ENCODE measurements at places on chromosomes 4 and X.

DNA sequence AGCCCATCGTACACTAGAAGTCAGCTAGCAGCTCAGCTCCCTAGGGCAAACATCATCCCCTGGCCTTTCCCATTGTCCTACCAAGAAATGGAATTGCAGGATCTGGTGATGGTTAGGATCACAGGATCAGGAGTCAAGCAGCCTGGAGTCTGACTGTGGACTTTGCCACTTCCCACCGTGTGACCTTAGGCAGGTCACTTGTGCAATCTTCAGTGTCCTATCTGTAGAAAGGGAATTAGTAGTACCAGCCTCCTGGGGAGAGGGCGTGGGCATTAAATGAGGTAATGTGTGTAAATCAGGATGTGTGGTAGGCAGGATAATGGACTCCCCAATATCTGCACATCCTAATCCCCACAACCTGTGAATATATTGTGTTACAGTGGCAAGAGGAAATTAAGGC lies 38.6 kb upstream of the APLN start:
- no peak for DNase-seq

GRCh38 chr4:86718152-86718551 lies 124.0 kb downstream of the PTPN13 start:
- no peak for DNase-seq

- no peak for DNase-seq
These were observed 3.1 kb downstream of the MAMLD1 start for GRCh38 chrX:150365990-150366911.

DNA sequence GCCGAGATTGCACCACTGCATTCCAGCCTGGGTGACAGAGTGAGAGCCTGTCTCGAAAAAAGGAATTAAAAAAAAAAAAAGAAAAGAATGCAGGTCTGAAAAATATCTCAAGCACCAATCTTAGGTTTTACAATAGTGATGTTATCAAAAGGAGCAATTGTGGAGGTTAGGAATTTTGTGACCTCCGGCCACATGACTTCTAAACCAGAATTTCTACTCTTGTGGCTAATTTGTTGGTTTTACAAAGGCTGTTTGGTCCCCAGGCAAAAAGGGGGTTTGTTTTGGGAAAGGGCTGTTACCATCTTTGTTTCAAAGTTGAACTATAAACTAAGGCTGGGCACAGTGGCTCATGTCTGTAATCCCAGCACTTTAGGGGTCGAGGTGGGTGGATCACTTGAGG lies 15.4 kb upstream of the ZNF41 start:
- DNase-seq = no peak

GRCh38 chr4:140326395-140326993 lies 47.0 kb upstream of the SCOC start:
- DNase-seq = peak; percentile 47

DNA sequence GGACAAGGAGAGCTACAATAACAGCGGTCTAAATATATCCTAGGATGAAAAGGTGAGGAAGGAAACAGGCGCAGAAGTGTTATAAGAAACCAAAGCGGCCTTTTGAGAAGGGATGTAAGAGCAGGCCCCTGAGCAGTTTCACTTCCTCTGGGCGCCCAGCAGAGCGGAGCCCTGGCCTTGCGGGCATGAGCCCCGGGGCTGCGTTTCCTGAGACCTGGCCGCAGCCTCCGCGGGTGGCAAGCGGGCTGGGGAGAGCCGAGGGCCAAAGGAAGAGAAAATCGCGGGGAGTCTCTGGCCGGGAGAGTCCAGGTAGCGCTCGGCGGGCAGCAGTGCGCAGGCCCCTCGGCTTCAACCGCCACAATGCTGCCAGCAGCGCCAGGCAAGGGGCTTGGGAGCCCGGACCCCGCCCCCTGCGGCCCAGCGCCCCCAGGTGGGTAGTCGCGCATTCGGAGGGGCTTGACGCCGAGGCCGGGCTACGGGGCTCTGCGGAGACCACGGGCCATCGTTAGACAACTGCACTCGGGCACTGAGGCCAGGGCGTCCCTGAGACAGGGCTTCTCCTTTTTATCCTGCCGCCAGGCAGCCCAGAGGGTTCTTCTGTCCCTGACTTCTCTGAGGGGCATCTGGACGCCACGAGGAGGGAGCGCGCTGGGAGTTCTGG lies at the start of gene BANK1:
Gene BANK1 (plus strand): TSS at position 210 of the 661 bp plus-strand sequence. CDS start 151 bp downstream, at position 361.
- DNase-seq = no peak

DNA sequence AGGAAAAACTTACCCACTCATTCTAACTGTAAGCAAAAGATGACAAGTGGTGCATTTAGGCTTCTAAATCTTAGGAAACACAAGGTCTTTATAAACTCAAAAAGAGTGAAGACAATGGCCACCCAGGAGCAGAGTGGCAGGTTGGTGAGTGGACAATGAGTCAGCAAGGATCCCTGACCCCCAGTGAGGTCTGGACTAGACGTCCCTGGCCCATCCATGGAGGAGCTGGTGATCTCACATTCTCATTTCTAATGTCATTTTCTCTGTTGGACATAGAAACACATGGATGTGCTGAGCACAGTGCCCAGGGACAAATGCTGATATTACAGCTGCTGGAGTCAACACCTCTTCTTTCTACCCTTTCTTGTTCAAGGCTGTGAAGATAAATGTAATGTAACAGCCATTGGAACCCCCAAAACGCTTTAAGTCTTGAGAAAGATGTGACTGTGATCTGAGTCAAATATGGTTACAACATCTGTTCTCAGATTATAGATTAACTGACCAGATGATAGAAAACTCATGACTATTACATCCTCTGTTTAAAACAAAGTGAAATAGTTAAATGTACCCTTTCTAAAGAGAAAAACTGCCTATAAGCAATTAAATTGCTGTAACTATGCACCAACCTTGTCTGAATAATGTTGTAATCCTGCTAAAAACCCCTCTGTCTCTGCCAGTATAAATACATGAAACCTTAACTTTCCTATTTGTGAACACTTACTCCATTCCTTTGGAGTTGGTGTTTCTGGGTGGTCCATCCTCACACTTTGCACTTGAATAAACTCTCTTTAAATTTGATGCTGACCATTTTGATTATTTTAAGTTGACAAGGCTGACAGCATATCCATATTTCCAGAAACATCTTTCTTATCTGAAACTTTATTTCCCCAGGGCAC lies 92.7 kb downstream of the USP46 start:
- no peak for DNase-seq

- DNase-seq = no peak
These were observed 13.2 kb upstream of the COX7B2 start for GRCh38 chr4:46922205-46922604.

DNA sequence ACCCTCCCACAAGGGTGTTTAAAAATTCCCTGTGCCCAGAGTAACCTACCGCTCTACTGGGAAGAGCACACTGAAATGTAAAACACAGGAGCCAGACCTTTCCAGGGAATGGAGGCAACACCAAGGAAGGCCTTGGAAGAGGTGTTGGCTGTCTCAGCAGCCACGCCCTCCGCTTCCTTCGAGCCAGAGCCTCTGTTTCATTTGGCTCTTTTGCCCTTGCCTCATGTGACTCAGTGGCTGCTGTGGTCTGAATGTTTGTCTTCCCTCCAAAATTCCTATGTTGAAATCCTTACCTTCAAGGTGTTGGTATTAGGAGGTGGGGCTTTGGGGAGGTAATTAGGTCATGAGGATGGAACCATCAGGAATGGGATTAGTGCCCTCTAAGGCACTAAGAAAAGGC lies 11.3 kb downstream of the SCD5 start:
- DNase-seq = no peak

- no peak for DNase-seq
These were observed 340.2 kb upstream of the DKK2 start for GRCh38 chr4:107376293-107376692.

- DNase-seq = no peak
These were observed 123.6 kb upstream of the LIMCH1 start for GRCh38 chr4:41414412-41414779.

GRCh38 chrX:111372086-111372485 lies 39.9 kb downstream of the DCX start:
- DNase-seq = no peak

- DNase-seq = peak; percentile 12
These were observed 56.6 kb downstream of the LINC00632 start for GRCh38 chrX:140766024-140766611.

DNA sequence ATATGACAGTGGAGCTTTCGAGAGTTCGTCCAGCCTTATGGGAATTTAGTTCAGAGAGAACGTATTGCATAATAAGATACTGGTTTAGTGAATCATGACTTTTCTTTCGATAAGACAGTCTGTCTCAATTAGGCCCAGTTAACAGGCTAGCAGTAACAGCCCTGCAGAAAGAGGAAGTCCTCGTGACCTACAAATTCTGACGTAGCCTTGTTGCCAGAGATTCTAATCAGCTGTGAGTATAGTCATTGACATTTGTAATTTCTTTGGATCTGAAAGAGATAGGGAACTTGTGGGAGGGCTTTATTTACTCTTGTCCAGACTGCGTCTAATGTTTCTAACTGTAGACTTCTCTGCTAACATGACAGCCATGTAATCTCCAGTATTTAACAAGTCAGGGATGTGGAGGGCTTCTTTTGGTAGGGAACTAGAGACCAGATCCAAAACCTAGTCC lies 15.8 kb downstream of the ART3 start:
- peak; percentile 92 for DNase-seq

GRCh38 chrX:53798281-53798680 lies 111.8 kb upstream of the HUWE1 start:
- DNase-seq = no peak

DNA sequence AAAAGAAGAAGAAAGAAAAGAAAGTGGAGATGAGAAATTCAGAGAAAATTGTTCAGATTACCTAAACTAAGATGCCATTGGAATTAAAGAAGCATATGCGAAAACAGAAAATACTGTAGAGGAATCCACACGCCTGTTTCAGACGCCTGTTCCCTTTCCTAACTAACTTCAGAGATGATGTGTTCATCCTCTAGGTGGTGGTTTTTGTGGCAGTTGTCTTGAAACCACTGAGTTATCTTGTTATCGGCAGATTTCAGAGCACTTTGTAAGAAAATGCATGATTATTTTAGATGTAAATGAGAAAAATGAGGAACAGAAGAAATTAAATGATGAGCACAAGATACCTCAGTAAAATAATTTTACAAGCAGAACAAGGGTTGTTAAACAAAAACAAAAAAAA lies 48.3 kb downstream of the FUNDC1 start:
- DNase-seq = no peak

GRCh38 chr4:55892156-55892555 lies 38.7 kb downstream of the EXOC1 start:
- DNase-seq = no peak

DNA sequence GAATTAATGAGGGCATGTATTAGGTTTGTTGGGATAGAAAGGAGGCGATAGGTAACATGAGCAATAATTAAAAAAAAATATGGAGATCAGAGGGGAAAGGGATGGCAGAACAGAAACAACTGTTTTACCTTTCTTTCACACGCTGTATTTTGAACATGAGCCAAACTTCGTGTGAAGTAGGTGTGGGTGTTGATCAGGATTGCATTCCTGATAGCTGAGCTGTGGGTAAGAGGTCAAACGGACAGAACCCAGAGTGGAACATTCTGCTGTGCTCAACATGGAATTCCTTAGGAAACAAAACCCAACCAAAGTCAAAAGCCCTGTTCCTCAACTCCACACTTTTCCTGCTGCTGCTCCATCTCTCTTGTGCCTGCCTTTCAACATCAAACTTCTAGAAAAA lies 162.5 kb upstream of the CASK start:
- no peak for DNase-seq

DNA sequence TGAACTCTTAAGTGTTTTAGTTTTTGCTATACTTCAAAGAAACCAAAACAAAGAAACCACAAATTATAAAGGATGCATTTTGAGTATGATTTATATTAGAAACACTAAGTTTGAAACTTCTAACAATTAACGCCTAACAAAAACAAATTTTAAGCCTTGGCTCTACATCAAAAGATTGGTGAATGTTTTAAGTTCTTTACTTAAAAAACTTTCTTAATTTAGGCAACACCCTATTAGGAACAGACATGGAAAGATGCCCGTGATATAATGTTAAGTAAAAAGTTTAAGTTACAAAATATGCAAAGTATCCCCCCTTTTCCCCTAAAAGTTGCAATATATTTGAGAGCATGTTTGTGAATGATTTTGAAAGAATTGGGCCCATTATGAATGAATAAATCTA lies 21.2 kb downstream of the PROM1 start:
- DNase-seq = no peak

GRCh38 chr4:177967328-177967727 lies 525.1 kb upstream of the AGA start:
- no peak for DNase-seq

DNA sequence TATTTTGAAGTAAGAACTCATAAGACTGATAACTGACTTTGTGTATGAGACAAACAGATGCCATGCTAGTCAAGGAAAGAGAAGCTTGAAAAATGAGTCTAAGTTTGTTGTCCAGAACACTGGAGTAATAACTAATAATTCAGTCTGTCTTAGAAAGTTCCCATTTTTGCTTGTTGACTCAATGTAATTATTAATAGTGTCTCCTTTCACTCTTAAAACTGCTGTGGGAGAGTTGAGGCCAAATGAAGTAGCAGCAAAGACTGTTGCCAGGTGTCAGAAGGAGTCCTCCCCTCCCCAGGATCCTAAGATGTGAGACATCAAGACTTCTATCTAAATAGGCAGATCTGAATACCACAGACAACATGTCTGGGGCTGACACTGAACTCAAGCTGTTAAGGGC lies 20.8 kb upstream of the FAM13A start:
- DNase-seq = no peak

DNA sequence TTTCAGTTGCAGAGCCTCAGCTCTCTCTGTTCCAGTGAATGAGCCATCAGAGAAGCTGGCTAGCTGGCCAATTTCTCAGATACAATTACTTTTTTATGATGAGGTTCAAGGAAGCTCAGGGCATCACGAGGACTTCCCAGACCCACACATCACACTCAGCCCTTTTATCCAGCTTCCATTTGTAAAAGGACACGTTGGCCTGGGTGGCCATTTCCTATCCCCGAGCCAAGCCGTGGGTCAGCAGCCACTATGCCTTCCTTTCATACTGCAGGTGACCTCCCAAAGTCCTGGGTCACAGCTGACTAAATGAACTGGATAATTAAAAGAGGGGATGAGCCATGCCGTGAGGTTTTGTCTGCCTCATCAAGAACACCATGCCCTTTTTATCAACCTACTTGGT lies 236.9 kb upstream of the PPARGC1A start:
- DNase-seq = no peak

DNA sequence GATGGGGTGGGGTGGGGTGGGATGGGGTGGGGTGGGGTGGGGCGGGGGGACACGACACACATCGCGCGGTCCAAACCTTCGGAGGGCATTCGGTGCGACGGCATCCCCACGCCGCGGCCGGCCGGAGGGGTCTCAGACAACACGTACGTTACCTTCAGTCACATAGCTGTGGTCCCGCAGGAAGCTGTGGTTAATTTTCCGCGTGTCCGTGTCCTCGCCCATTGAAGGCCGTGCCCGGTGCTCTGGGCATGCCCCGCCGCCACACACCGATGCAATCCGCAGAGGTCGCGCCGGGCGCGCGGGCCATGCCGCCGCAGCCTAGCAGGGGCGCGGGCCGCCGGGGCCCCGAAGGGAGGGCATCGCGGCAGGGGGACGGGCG lies 417 bp downstream of the PPP2R2C start:
- DNase-seq = no peak

DNA sequence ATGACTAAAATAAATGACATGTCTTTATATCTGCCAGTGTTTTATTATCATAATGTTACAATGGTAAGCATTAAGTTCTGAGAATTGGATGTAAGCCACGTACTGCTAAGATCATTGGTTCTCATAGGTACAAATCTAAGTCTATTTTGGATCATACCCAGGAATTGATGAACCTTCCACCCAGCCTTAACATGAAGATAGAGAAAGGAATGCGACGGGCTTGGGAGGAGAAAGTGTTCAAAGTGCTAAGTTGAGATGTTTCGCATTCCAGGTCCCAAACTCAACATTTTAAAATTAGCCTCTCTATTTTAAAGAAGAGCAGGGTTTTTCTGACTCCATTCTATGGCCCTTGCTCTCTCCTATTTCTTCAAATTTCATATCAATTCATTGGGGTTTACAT lies 54.9 kb upstream of the FRAS1 start:
- no peak for DNase-seq
